A673 (cell line): ENCODE measurements at places on chromosomes 13 and 19.

GRCh38 chr19:50556282-50557008 is 11.8 kb downstream of the LRRC4B start:
- peaks cover 11% of the 10 kb centered on the region for H3K4me1 ChIP-seq
- H3K27ac ChIP-seq, result no peak overlapping the region
- H3K4me3 ChIP-seq, result peak overlapping the region; percentile 47

DNA sequence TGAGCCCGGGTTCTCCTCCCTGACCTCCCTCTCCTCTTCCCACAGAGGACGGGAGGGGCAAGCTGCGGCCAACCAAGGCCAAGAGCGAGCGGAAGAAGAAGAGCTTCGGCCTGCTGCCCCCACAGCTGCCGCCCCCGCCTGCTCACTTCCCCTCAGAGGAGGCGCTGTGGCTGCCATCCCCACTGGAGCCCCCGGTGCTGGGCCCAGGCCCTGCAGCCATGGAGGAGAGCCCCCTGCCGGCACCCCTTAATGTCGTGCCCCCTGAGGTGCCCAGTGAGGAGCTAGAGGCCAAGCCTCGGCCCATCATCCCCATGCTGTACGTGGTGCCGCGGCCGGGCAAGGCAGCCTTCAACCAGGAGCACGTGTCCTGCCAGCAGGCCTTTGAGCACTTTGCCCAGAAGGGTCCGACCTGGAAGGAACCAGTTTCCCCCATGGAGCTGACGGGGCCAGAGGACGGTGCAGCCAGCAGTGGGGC is 162.2 kb downstream of the KDM4B start:
- no peak for DNase-seq
- peaks cover 8% of the 10 kb centered on the region for H3K36me3 ChIP-seq
- no peak overlapping the region for H3K27ac ChIP-seq
- H3K4me3 ChIP-seq, result no peak overlapping the region
- H3K4me1 ChIP-seq, result peaks cover 41% of the 10 kb centered on the region

GRCh38 chr13:105159841-105160240 is 1375.6 kb downstream of the EFNB2 start:
- no peak for DNase-seq
- no peaks in the 10 kb centered on the region for H3K36me3 ChIP-seq
- no peaks in the 10 kb centered on the region for H3K4me1 ChIP-seq
- H3K27me3 ChIP-seq, result no peaks in the 10 kb centered on the region
- H3K4me3 ChIP-seq, result no peak overlapping the region

DNA sequence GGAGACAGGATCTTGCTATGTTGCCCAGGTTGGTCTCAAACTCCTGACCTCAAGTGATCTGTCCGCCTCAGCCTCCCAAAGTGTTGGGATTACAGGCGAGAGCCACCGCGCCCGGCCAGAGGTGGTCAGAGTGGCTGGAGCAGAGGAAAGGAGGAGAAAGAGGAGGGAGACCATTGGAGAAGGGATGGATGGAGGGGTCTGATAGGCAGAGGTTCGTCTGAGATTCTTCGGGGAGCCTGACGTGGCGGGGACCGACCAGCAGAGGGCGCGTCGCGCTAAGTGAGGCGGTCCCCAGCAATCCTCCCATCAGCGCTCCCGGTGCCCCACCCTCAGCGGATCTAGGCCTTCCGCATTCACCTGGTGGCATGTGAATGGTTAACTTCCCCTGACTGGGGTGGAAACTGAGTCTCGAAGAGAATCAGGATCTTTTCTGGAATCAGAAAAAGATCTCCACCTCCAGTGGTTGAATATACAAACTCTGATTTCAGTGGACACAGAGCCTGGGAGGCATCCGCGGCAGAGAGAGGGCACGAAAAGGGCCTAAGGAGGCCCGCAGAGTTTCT is 8.8 kb downstream of the GTPBP3 start:
- peaks cover 7% of the 10 kb centered on the region for H3K36me3 ChIP-seq
- no peak overlapping the region for H3K27ac ChIP-seq
- no peak overlapping the region for H3K4me3 ChIP-seq
- H3K27me3 ChIP-seq, result no peaks in the 10 kb centered on the region
- DNase-seq, result peak; percentile 77
- H3K4me1 ChIP-seq, result no peaks in the 10 kb centered on the region

DNA sequence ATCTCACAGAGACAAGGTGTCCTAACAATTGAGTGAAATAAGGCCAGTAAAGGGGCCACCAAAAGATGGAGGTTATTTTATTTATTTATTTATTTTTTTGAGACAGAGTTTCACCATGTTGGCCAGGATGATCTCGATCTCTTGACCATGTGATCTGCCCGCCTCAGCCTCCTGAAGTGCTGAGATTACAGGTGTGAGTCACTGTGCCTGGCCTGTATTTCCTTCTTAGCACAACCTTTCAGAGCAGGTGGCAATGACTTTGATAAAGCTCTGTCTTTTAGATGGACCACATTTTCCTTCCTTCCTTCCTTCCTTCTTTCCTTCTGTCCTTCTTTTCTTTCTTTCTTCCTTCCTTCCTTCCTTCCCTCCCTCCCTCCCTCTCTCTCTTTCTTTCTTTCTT is 11.0 kb upstream of the DOCK6 start:
- peaks cover 6% of the 10 kb centered on the region for H3K4me1 ChIP-seq
- no peak for DNase-seq
- H3K36me3 ChIP-seq, result no peaks in the 10 kb centered on the region
- no peaks in the 10 kb centered on the region for H3K27me3 ChIP-seq
- H3K4me3 ChIP-seq, result no peak overlapping the region

GRCh38 chr19:1987197-1988187 is 28.0 kb downstream of the BTBD2 start:
- no peaks in the 10 kb centered on the region for H3K4me1 ChIP-seq
- no peaks in the 10 kb centered on the region for H3K27me3 ChIP-seq
- no peak for DNase-seq

- no peak for DNase-seq
- no peaks in the 10 kb centered on the region for H3K36me3 ChIP-seq
- H3K27me3 ChIP-seq, result peaks cover 16% of the 10 kb centered on the region
- H3K4me1 ChIP-seq, result no peaks in the 10 kb centered on the region
Measured at GRCh38 chr13:75963302-75963701, 327.2 kb downstream of the LMO7 start.

- H3K27me3 ChIP-seq, result no peaks in the 10 kb centered on the region
- no peak overlapping the region for H3K27ac ChIP-seq
- DNase-seq, result no peak
- no peaks in the 10 kb centered on the region for H3K36me3 ChIP-seq
- H3K4me1 ChIP-seq, result peaks cover 12% of the 10 kb centered on the region
- no peak overlapping the region for H3K4me3 ChIP-seq
Measured at GRCh38 chr13:71464686-71465085, 402.3 kb downstream of the DACH1 start.

GRCh38 chr13:113411216-113412023 is 41.9 kb downstream of the ADPRHL1 start:
- H3K4me3 ChIP-seq, result no peak overlapping the region
- H3K27ac ChIP-seq, result no peak overlapping the region
- no peaks in the 10 kb centered on the region for H3K36me3 ChIP-seq
- no peaks in the 10 kb centered on the region for H3K4me1 ChIP-seq
- no peak for DNase-seq

GRCh38 chr13:44436589-44437337 is 63.1 kb downstream of the SERP2 start:
- peak overlapping the region; percentile 92 for H3K27ac ChIP-seq
- DNase-seq, result peak; percentile 95

- H3K27me3 ChIP-seq, result no peaks in the 10 kb centered on the region
- no peaks in the 10 kb centered on the region for H3K36me3 ChIP-seq
- H3K4me1 ChIP-seq, result no peaks in the 10 kb centered on the region
Measured at GRCh38 chr19:29694161-29694560, 20.9 kb downstream of the C19orf12 start.

DNA sequence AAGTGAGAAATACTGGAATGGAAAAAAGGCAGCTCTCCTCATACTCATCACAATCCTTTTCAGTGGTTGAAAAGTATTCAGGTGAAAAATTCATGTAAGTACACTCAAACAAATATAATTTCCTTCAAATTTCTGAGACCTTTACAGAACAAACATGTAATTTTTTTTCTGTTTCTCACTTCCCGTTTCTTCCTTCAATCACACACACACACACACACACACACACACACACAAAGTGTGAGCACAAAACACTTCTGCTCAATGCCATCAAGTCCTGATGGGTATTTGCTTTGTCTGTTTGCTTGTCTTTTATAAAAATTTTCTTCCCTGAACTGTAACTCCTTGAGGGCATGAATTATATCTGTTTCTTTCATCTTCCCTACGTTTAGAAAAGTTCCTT is 110.6 kb downstream of the LIG4 start:
- no peaks in the 10 kb centered on the region for H3K36me3 ChIP-seq
- no peak for DNase-seq
- no peak overlapping the region for H3K27ac ChIP-seq
- H3K27me3 ChIP-seq, result no peaks in the 10 kb centered on the region

GRCh38 chr19:14091813-14092462 is 1.4 kb upstream of the SAMD1 start:
- peak overlapping the region; percentile 90 for H3K27ac ChIP-seq
- peaks cover 12% of the 10 kb centered on the region for H3K36me3 ChIP-seq
- H3K4me1 ChIP-seq, result no peaks in the 10 kb centered on the region
- no peaks in the 10 kb centered on the region for H3K27me3 ChIP-seq
- DNase-seq, result peak; percentile 50

GRCh38 chr19:44662691-44663385 is 8.4 kb upstream of the CEACAM19 start:
- peaks cover 35% of the 10 kb centered on the region for H3K36me3 ChIP-seq
- DNase-seq, result no peak
- no peaks in the 10 kb centered on the region for H3K27me3 ChIP-seq
- no peak overlapping the region for H3K4me3 ChIP-seq
- no peak overlapping the region for H3K27ac ChIP-seq

DNA sequence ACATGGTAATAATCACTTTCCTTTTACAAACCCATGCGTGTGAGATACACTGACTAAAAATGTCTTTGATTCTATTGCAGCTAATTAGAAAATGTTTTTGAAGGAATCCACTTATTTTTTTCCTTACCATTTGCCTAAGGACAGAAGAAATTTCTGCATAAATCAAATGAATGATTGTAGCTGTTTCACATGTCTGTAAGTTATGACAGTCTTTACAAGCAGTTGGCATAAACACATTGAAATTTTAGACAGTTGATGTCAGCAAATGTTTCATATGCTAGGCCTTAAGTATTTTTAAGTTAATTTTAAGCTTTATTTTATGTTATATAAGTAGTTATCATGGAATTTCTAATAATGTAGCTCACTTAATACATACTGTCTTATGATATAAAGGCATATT is 598.4 kb upstream of the SLITRK6 start:
- DNase-seq, result no peak
- no peaks in the 10 kb centered on the region for H3K36me3 ChIP-seq
- H3K27ac ChIP-seq, result no peak overlapping the region
- H3K4me1 ChIP-seq, result no peaks in the 10 kb centered on the region

- H3K36me3 ChIP-seq, result no peaks in the 10 kb centered on the region
- H3K27ac ChIP-seq, result no peak overlapping the region
- H3K4me1 ChIP-seq, result peaks cover 29% of the 10 kb centered on the region
- H3K27me3 ChIP-seq, result no peaks in the 10 kb centered on the region
- H3K4me3 ChIP-seq, result no peak overlapping the region
- DNase-seq, result no peak
Measured at GRCh38 chr13:36098080-36098479, 33.1 kb downstream of the DCLK1 start.

- H3K4me3 ChIP-seq, result no peak overlapping the region
- no peak overlapping the region for H3K27ac ChIP-seq
- DNase-seq, result no peak
- H3K4me1 ChIP-seq, result peaks cover 9% of the 10 kb centered on the region
- no peaks in the 10 kb centered on the region for H3K36me3 ChIP-seq
Measured at GRCh38 chr19:17210296-17210695, 4.9 kb upstream of the USE1 start.

DNA sequence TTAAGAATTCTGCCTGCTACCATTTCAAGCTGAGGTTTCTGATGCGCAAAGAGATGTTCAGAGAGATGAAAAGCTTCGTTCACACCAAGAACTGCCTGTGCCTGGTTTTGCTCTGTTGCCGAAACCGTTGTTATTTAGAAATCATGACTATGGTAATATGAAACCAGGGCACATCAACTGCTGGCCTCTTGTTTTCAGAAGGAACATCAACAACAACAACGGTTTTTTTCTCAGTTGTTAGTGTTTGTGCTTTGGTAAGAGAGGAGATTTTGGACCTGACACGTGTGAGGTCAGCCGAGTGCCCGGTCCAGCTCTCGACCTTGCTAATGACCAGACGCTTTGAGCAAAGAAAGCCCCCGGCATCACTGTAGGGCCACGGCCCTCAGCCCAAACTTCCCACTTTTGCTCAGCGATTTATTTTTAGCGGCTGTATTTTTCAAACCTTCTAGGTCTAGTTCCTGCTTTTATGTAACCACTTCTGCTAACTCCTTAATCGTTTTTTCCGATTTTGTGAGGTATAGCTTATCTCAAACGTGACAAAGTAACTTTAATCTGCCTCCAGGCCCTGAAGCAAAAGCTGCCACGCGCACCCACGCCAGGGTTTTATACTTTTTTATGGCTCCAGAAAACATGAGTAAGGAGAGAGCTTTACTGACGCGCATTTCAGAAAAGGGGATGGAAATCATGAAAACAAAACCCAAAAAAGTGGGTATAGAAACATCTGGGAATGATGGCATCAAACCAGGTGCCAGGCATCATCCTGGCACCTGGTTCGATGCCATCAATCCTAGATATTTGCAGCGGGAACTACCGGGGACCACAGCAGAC is 42.0 kb downstream of the KLF2 start:
- no peak overlapping the region for H3K27ac ChIP-seq
- H3K27me3 ChIP-seq, result no peaks in the 10 kb centered on the region
- no peak for DNase-seq
- no peaks in the 10 kb centered on the region for H3K36me3 ChIP-seq
- H3K4me1 ChIP-seq, result no peaks in the 10 kb centered on the region

DNA sequence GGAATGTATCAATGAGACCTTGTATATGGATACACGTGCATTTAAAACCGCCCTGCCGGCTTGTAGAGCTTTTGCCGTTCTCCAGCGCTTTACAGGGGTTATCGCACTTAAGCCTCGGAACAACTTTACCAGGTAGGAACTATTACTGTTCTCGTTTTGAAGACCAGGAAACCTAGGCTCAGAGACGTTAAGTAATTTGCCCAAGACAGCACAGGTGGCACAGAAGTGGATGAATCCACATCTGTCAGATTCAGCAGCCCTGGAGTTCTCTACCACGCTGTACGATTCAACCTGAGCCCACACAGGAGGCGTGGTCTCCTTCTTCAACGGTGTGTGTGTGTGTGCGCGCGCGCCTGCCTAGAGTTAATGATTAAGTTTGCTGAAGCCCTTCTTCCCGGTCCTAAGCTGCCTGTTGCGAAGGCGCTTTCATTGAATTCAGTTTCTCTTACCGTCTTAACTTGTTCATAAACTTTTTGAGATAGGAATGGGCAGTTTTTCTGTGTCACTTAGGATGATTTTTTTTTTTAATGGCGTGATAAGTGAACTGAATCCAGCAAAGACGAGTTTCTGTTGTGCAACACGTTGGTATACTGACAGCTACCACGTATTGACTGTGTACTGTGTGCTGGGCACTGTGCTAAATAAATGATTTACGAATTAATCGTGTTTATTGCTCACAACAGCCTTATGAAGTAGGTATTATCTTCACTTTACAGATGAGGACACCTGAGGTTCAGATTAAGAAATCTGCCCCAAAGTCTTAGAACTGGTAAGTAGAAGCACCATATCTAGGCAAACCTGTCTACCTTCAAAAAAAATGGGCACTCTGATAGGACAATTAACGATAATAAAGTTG is 67.4 kb downstream of the KCNRG start:
- no peaks in the 10 kb centered on the region for H3K36me3 ChIP-seq
- H3K27ac ChIP-seq, result peak overlapping the region; percentile 98
- peaks cover 21% of the 10 kb centered on the region for H3K4me1 ChIP-seq
